Activated gamma-delta T cell (primary cell): ENCODE measurements at places on chromosomes 7 and 10.

- no peak for DNase-seq
Measured at GRCh38 chr10:22724773-22725172, 10.4 kb upstream of the PIP4K2A start.

DNA sequence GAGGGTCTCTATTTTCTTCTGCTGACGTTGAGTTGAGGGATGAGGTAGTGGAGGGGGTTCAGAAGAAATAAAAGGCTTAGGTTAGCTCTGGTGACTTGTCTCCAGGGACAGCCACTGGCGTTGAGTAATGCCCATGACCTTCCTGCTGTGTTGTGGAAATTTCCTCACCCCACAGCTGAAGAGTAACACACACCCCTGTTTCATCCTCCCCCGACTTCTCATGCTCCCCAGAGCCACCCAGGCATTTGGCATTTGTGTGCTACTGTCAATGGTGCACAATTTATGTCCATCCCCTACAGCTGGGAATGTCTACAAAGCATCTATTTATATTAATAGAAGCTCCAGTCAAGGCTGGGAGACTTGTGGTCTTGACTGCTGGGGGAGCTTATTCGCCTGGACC, 4.7 kb upstream of the TMEM72 start:
- DNase-seq, result no peak

DNA sequence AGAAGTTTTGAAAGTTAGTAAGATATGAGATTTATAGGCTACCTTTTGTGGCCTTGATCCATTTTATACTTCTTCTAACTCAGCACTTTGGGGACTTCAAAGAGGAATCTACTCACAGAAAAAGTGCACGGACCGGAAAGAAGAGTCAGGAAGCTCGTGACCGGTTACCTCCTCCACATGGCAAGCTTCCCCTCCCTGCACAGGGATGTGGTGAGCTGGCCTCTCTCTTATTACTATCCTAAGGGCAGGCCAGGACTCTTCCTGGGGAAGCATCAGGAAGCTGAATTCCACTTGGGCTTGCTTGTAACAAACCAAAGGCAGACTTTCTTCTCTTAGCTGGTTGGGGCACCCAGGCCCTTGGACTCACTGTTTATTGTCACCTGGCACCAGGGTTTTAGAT, 170.8 kb upstream of the GLI3 start:
- DNase-seq, result no peak

GRCh38 chr7:129258649-129259389, 34.0 kb downstream of the AHCYL2 start:
- DNase-seq, result no peak

DNA sequence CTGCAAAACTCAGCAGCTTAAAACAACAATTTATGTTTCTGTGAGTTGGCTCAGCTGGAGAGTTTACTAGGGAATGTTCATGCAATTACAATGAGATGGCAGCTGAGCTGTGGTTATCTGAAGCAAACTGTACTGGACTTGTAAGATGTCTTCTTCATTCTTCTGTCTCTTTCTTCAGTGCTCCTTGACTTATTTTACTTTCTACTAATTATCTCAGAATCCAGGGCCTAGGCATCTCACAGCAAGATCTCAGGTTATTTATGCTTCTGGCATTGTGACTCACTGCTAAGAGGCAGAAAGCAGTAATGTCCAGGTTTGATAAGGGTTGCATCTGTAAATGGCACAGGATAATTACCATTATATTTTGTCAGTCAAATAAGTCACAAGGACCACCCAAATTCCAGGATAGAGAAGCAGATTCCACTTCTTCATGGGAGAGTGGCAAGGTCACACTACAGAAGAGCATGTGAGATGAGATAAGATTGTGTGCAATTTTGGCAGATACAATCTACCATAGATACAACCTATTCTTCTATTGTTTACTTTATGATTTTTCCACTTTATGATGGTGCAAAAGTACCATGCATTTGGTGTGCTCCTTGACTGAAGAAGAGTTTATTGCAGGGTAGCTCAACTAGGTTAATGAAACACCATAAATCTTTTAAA, 16.8 kb downstream of the VIM start:
- no peak for DNase-seq
